ENCODE measurements at places on chromosomes 6 and 20.

- DNase-seq, result peak; percentile 65
Measured at GRCh38 chr6:2738373-2738979, 12.2 kb downstream of the MYLK4 start.

DNA sequence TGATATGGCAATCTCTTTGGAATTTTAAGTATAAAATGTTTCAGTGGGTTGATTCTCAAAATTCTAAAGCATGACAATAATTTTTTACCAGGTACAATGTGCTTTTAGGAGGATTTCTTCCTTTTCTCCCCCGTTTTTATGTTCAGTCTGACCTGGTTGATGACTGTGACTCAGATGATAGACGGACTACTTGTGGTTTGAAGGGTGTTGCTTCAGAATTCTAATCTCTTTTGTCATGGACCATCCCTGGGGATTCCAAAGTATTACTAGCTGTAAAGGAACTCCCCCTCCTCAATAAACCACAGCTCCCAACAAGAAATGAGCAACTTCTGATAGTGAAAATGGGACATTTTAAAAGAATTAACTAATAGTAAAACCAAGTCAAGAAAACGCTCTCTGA is 34.9 kb upstream of the TNFAIP3 start:
- no peak for DNase-seq

GRCh38 chr6:134457941-134458340 is 140.0 kb upstream of the SGK1 start:
- no peak for DNase-seq

GRCh38 chr6:155881826-155882526 is 426.3 kb upstream of the NOX3 start:
- no peak for DNase-seq

GRCh38 chr6:87366072-87366827 is 21.6 kb downstream of the C6orf163 start:
- DNase-seq, result no peak

GRCh38 chr6:143839196-143839595 is 3.9 kb upstream of the LTV1 start:
- DNase-seq, result no peak

DNA sequence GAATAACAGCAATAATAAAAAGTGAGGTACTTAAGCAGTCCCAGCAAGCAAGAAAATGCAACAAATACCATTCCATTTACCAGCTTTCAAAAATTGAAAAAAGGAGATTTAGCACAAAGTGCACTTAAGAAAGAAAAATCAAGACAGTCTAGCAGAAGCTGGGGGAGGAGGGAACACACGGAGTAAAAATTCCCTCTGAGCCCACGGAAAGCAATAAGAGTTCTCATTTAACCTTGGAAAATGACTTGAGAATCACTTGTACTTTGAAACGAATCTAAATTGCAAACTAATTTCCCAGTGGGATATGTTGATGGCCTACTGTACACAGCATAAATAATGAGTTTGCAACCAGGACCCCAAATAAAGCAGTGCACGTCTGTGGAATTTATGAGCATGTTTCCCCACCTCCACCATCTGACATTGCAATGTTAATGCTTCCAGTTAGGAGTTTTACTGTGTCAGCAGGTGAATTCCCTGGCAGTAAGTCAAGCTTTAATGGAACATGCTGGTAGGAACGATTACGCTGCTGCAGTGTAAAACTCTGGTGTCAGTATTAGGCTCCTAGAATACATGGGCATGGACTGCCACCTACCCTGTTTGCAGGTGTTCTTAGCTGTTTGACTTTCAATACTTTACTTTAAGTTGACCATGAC is 386.8 kb downstream of the HDGFL1 start:
- no peak for DNase-seq

- DNase-seq, result no peak
Measured at GRCh38 chr20:1121429-1121828, 3.0 kb downstream of the PSMF1 start.
